ENCODE measurements at places on chromosomes 3 and 15. TPM values are rescaled to one million over a fixed set of nuclear protein-coding genes. Genes with fewer than 3 reads are reported as not detected.

Gene CCDC54
- not detected for total RNA-seq

Gene ARL14
- total RNA-seq: 0.18 TPM

Gene NEO1
- 16.3 TPM for total RNA-seq

Gene VGLL3
- 97.3 TPM for total RNA-seq

Gene GNAT1
- total RNA-seq: not detected

Gene RYR3
- 0.18 TPM for total RNA-seq

Gene CHRM5
- total RNA-seq: under 0.01 TPM

Gene RCCD1
- total RNA-seq: 4.4 TPM

GRCh38 chr3:107453504-107453903 is 69.3 kb upstream of the BBX start:
- no peak for DNase-seq
- no peak overlapping the region for H3K27ac ChIP-seq
- H3K36me3 ChIP-seq: no peaks in the 10 kb centered on the region
- H3K4me1 ChIP-seq: no peaks in the 10 kb centered on the region

- H3K27ac ChIP-seq: no peak overlapping the region
- DNase-seq: no peak
- H3K4me3 ChIP-seq: no peak overlapping the region
- H3K27me3 ChIP-seq: no peaks in the 10 kb centered on the region
- H3K36me3 ChIP-seq: no peaks in the 10 kb centered on the region
- H3K4me1 ChIP-seq: 0 out of 2 replicates have a peak, but pooled peaks cover 1% of the 10 kb centered on the region
These were observed 14.8 kb downstream of the CEP19 start for GRCh38 chr3:196697270-196697669.

GRCh38 chr15:91938136-91938535 is 84.6 kb downstream of the SLCO3A1 start:
- no peak overlapping the region for H3K4me3 ChIP-seq
- no peaks in the 10 kb centered on the region for H3K27me3 ChIP-seq
- no peak for DNase-seq
- H3K36me3 ChIP-seq: no peaks in the 10 kb centered on the region

- peak; percentile 71 for DNase-seq
- H3K4me3 ChIP-seq: no peak overlapping the region
- peaks cover 29% of the 10 kb centered on the region for H3K4me1 ChIP-seq
- no peaks in the 10 kb centered on the region for H3K36me3 ChIP-seq
- no peaks in the 10 kb centered on the region for H3K27me3 ChIP-seq
These were observed 61.1 kb downstream of the CCNL1 start for GRCh38 chr3:157098823-157099185.

DNA sequence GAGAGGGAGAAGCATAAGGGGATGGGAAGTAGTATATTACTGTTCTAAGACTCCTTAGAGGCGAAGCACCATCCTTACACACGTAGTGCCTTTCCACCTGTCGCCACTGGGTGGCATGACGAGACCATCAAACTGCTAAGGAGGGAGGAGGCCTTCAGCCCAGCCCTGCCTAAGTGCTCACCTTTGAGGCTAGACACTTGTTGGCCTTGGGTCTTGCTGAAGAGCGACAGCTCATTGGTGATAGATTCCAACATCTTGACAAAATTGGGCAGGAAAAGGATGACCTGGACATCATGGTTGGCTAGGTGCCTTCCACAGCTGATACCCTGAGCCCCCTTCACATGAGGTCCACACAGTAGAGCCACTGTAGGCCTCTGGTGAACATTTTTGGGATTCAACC is 19.6 kb downstream of the CLK3 start:
- H3K27me3 ChIP-seq: no peaks in the 10 kb centered on the region
- H3K36me3 ChIP-seq: peaks cover 64% of the 10 kb centered on the region

- H3K27me3 ChIP-seq: peaks cover 6% of the 10 kb centered on the region
- H3K27ac ChIP-seq: no peak overlapping the region
- peak; percentile 47 for DNase-seq
- H3K4me3 ChIP-seq: no peak overlapping the region
- no peaks in the 10 kb centered on the region for H3K36me3 ChIP-seq
- no peaks in the 10 kb centered on the region for H3K4me1 ChIP-seq
These were observed 5.8 kb upstream of the DBR1 start for GRCh38 chr3:138180375-138181029.

DNA sequence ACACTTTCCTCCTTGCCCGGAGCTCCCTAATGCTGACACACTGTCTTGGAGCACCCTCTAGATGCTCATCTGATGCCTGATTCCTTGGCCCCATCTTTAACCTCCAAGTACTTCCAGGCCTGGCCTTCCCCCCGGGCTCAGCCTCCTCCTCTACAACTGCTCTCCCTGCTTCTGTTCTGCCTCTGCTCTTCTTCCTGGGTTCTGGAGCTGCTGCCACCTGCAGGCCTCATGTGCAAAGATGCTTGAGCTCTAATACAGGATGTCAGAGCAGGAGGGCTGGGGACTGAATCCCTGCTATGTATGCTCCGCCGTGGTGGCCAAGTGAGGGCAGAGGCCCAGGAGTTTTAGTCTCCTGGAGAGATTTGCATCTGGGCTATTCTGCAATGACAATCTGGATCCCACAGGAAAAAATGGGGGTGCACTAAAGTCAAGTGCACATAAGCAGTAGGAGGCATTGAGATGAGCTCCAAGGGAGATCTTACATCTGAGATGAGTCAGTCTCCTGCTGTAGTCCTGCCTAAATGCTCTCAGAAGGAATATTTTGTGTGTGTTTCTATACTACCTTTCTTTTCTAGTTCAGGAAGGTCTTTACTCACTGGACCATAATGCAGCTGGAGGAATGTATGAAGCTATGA is 296.3 kb downstream of the UACA start:
- H3K4me1 ChIP-seq: peaks cover 2% of the 10 kb centered on the region
- H3K27ac ChIP-seq: no peak overlapping the region
- H3K27me3 ChIP-seq: peaks cover 62% of the 10 kb centered on the region
- no peaks in the 10 kb centered on the region for H3K36me3 ChIP-seq
- peak; percentile 54 for DNase-seq

DNA sequence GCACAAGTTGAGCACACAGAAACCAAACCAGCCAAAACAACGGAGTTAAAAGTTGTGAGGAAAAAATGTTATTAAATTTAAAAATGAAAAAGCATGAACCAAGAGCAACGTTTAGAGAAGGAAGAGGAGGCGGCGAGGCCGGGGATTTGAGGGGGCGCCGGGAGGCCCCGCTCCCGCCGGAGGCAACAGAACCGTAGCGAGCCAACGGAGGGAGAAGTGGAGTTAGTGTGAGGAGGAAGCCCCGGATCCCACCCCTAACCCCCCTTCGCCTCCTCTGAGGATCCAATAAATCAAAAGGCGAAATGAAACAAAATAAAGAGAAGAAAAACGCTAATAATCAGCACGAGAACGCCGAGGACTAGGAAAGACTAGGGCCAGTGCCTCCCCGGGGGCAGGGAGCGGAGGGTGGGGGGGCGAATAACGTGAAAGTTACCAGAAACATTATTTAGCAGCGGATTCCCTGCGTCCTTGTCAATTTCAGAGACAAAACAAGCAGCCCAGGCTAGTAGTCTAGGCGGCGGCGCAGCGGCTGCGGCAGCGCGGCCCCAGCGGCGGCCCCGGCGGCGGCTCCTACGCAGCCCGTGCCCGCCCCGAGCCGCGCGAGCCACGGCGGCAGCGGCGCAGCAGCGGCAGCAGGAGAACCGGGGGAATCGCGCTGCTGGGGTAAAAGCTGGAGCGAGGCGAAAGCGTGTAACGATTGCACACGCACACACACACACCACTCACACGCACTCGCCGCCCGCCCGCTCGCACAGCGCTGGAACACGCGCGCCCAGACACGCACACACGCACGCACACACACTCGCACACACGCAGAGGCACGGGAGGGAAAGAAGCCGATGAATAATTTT is 1.7 kb downstream of the MEIS2 start:
- H3K36me3 ChIP-seq: peaks cover 15% of the 10 kb centered on the region
- H3K4me1 ChIP-seq: peaks cover 9% of the 10 kb centered on the region
- H3K27me3 ChIP-seq: no peaks in the 10 kb centered on the region
- DNase-seq: peak; percentile 35
- H3K27ac ChIP-seq: peak overlapping the region; percentile 99

DNA sequence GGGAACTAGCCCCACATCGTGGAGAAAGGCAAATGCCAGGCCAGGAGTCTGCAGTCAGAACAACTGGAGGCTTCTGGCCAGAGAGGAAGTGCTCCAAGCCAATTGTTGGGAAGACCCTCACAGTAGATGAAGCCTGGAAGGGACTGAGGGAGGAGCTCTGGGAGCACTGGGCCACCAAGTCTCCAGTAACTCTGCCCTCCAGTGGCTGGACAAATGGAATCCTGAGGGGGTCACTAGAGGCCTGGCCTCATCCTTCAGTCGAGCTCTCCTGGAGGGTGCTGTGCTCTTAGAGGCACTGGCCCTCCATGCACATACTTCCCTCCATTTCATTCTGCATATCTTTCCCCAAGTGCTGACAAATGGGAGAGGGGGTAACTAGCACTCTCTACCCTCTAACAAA is 103.0 kb downstream of the MYLK start:
- peaks cover 36% of the 10 kb centered on the region for H3K36me3 ChIP-seq
- no peak for DNase-seq
- H3K27ac ChIP-seq: peak overlapping the region; percentile 90
- no peaks in the 10 kb centered on the region for H3K27me3 ChIP-seq
- H3K4me3 ChIP-seq: no peak overlapping the region

DNA sequence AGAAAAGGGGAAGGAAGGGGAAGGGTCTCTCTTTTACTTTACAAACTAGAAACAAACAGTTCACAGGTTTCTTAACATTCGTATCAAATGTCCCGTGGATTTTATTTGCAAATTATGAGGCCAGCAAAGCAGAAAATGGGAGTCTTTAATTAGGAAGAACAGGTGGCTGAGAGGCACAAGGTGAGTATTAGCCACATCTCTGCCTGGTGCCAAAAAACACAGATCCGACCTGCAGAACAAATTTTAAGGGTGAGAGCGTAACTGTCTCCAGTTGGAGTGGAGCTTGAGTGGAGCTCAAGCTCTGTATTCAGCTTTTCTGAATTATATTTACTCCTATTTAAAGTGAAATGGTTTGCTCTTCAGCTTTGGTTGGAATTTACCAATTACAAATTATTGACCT is 1004.9 kb downstream of the FHIT start:
- H3K4me1 ChIP-seq: no peaks in the 10 kb centered on the region
- no peak overlapping the region for H3K4me3 ChIP-seq
- no peak for DNase-seq
- no peaks in the 10 kb centered on the region for H3K36me3 ChIP-seq
- H3K27ac ChIP-seq: no peak overlapping the region

DNA sequence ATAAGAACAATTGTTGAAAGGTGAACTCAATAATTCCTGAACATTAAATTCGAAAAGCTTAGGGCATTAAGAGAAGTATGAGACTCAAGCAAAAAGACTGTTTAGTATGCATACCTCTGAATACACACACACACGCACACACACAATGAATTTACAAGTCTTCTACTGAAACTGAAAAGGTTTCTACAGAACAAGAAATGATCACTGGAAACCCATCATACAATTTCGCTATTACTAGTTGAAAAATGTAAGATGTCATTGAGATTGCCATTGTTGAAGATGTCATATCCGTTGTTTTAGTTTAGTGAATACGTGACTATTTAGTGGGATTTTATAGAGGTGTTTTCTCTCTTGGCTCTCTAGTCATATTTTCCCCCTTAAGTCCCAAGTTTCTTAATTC is 106.8 kb downstream of the FOXB1 start:
- H3K4me3 ChIP-seq: no peak overlapping the region
- no peak for DNase-seq
- H3K27ac ChIP-seq: no peak overlapping the region
- no peaks in the 10 kb centered on the region for H3K4me1 ChIP-seq
- H3K36me3 ChIP-seq: no peaks in the 10 kb centered on the region

- H3K36me3 ChIP-seq: no peaks in the 10 kb centered on the region
- no peak for DNase-seq
- H3K4me3 ChIP-seq: no peak overlapping the region
- H3K4me1 ChIP-seq: no peaks in the 10 kb centered on the region
These were observed 36.3 kb upstream of the TPM1 start for GRCh38 chr15:63006032-63006878.

DNA sequence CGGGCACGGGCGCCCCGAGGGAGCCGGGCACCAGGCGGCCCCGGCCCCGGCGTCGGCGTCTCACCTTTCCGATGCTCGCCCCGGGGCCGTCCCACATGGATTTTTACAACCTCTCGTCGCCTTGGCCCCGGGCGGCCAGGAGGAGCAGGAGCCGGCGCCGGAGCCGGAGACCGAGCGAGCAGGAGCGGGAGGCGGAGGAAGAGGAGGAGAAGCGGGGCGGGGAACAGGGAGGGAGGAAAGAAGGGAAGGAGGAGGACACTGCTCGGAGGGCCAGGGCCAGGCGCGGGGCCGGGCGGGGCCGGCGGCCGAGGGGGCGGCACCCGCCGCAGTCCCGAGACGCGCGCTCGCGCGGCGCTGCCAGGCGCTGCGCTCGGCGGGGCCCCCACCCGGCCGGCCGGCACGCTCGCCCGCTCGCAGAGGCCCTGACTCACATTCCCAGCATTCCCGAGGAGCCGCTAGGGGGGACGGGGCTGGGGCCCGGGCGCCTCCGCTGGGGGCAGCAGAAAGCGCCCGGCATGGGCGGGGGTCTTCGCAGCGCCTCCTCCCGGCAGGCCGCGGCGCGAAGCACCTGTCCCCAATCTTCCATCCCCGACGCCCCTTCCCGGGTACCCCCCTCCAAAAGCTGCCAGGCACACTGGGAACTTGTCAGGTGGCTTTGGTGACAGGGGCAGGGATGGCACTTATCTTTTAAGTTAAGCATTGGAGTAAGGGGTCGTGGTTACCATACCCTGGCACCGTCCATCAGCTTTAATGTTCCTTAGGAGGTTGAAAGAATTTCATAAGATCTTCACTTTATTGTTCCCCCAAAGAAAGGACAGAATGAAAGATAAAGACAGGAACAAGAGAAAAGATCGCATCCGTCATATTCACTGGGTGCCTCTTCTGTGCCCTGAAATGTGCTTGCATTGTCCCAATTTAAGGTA is at the start of gene ERC2:
TSS of gene ERC2 (minus strand) at position 284 of the 923 bp plus-strand sequence.
- no peak within 1 kb of the TSS for H3K27ac ChIP-seq
- H3K27me3 ChIP-seq: peaks cover 14% of the 10 kb centered on the region
- DNase-seq: no peak
- peak within 1 kb of the TSS; percentile 26 for H3K4me3 ChIP-seq

GRCh38 chr3:45872569-45872968 is 13.8 kb upstream of the CCR9 start:
- H3K27me3 ChIP-seq: peaks cover 48% of the 10 kb centered on the region
- no peak overlapping the region for H3K27ac ChIP-seq
- no peaks in the 10 kb centered on the region for H3K36me3 ChIP-seq
- DNase-seq: no peak
- H3K4me3 ChIP-seq: no peak overlapping the region

- H3K4me1 ChIP-seq: no peaks in the 10 kb centered on the region
- no peak overlapping the region for H3K27ac ChIP-seq
- no peak overlapping the region for H3K4me3 ChIP-seq
- H3K27me3 ChIP-seq: no peaks in the 10 kb centered on the region
- no peaks in the 10 kb centered on the region for H3K36me3 ChIP-seq
These were observed 64.2 kb downstream of the DMXL2 start for GRCh38 chr15:51558411-51558810.

- no peaks in the 10 kb centered on the region for H3K4me1 ChIP-seq
- no peak overlapping the region for H3K27ac ChIP-seq
- no peak overlapping the region for H3K4me3 ChIP-seq
- peaks cover 2% of the 10 kb centered on the region for H3K27me3 ChIP-seq
These were observed 201.6 kb upstream of the TMC3 start for GRCh38 chr15:81575436-81576123.
